GM13976 (cell line): ENCODE measurements at places on chromosomes 4 and X.

DNA sequence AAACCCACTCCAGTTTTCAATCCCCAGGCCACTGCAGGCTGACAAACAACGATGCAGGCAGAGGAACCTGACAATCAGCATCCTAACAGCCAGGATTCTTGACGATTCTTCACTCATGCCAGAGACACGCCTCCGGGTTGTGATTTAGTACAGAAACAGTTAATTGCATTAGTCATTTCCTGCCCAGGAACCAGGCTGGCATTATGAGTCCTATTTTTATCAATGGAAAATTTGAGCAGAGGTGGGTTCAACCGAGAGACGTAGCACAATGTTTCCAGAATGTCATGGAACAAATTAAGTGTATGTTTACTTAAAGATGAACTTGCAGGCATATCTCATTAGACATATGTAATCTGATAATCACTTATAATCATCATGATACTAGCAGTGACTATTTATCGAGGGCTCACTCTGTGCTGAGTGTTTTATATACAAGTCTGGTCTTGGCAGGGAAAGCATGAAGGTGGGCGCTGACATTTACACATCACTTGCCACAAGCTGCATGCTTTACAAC lies 159.7 kb downstream of the NSUN7 start:
- no peak for DNase-seq

- peak; percentile 52 for DNase-seq
Observed at GRCh38 chr4:185219551-185220344, 10.3 kb downstream of the SNX25 start.

- DNase-seq: no peak
Observed at GRCh38 chr4:39786838-39787237, 88.9 kb downstream of the UBE2K start.

DNA sequence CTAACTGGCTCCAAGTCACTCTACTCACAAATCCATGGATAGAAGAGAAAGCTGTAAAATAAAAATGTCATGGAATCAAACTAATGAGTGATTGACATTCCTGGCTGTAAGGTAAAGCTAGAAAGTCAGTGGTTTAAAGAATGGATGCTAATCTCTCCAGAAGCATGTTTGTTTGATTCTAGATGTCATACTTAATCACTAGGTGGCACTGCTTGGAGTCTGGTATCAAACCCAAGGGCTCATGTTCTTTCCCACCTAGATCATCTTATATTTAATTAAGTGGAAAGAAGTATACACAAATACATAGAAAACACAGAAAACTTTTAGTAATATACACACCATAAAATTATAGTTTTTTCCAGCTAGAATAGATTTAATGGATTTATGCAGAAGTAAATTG lies 2666.6 kb downstream of the PCDH7 start:
- no peak for DNase-seq

GRCh38 chr4:79688691-79689090 lies 280.7 kb upstream of the GK2 start:
- no peak for DNase-seq

- DNase-seq: no peak
Observed at GRCh38 chrX:68724531-68725020, 77.1 kb downstream of the STARD8 start.

DNA sequence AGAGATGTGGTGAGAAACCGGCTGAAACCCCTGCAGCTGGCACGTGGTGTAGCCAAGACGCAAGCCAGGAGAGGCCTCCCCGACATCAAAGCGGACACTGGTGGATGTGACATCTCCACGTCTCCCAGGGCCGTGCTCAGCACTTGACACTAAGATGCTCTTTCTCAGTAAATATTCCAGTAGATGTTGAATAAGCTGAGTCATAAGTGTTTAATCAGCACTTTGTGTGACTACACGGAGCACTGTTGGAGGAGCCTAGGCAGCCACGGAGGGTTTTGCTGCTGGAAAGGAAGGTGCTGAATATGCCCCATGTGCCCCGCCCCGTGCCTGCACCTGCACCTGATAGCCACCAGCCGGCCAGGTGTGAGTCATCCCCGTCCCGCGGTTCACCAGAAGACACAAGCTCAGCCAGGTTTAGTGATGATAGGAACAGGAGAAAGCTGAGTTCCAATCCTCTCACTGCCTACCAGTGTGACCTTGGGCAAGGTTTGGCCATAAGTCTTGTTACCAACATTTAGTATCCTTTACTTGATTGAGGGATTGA lies 29.0 kb upstream of the C4orf50 start:
- no peak for DNase-seq

DNA sequence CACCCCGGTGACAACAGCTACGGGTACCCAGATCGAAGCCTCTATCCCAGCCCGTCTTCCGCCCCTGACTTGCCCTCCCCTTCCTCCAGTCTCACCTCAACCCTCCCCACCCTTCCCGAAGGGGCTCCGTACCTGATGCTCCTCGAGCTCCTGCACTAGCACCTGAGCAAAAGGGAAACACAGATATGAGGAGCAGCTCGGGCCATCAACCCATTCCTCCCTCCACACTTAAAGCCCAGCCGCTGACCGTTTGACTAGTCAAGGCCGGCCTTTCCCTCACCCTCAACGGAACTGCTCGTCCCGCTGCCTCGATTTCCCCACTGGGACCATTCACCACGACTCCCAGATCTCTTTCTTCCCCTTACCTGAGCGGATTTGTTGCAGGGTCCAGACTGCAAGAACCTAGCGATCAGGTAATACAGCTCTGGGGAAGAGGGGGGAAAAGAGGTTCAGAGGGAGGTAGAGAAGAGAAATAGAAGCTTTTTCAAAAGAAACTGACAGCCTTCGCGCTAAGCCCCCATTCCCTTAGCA lies 731 bp downstream of the BRWD3 start:
- DNase-seq: peak; percentile 11

DNA sequence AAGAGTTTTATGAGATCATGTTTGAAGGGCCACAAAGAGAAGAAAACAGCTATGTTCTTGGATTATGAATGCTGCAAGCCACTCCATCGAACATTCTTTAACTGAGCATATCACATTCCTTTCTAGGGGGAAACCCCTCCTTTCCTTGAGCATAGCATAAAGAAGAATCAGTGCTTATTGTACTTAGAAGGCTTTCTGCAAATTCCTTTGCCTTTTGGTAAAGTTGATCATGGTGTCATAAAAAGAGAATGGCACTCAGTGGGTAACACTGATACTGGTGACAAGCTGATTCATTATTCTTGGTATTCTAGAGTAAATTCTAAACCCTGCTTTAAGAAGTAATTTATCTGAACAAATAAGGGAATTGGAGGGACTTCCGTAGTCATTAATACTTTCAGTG lies 88.5 kb upstream of the GPR34 start:
- no peak for DNase-seq

DNA sequence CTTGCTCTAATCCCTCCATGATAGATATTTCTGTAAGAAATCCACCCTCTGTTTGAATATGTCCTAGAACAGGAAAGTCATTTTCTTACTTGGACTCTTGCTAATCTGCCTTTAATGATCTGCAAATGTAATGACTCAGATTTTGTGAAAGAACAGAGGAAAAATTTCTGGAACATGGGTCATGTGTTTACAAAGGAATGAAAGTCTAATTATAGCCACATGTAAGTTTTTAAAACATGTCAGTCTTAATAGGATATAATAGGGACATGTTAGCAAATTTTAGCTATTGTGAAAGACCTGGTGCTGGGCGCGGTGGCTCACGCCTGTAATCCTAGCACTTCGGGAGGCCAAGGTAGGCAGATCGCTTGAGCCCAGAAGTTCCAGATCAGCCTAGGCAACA lies 47.6 kb downstream of the GRK4 start:
- DNase-seq: no peak

DNA sequence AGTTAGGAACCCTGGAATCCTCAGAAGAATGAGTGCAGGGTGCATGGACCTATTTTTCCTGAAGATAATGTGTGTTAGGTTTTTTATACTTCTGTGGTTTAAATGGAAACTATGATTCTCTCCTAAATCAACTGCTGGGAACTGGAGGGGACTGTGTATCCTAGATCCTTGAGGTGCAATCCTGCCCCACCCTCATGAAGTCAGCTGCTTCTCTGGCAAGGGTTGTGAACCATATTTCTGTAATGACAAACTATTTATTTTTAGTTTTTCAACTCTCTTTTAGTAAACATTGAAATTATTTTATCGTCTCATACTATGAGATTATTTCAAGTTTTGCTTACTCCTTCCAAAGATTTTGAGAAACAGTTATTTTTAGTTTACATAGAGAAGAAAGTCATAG lies 25.8 kb upstream of the VEGFC start:
- no peak for DNase-seq

DNA sequence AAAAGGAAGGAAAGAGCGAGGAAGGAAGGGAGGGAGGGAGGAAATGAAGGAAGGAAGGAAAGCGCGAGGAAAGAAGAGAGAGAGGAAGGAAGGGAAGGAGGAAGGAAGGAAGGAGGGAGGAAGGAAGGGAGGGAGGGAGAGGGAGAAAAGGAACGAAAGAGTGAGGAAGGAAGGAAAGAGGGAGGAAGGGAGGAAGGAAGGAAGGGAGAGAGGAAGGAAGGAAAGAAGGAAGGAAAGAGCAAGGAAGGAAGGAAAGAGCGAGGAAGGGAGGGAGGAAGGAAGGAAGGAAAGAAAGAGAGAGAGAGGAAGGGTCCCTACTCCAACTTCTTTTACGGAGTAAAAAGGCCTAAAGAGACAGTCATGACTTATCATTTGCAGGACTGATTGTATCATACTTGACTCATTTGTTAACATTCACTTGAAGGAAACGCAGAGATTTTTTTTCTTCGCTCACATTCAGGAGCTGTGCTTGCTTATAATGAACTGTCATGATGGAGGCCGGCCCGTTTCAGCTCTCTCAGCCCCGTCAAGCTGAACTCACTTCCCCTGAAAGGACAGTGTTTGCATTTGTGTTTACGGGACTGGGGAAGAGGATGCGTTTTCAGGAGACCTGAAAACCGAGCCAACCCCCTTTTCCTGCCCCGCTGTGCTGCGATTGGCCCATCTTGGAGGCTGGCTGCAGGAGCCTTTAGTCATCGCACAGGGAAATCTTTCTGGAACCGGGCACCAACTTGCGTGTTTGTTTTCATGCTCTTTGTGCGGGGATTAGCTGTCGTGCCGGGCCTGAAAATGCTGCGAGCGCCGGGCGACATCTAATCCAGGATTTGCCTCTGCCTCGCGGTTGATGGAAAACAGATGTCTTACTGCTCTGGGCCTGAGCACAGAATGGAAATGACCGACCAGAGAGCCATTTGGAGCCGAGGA lies 17.8 kb downstream of the TRIM2 start:
- DNase-seq: peak; percentile 33

DNA sequence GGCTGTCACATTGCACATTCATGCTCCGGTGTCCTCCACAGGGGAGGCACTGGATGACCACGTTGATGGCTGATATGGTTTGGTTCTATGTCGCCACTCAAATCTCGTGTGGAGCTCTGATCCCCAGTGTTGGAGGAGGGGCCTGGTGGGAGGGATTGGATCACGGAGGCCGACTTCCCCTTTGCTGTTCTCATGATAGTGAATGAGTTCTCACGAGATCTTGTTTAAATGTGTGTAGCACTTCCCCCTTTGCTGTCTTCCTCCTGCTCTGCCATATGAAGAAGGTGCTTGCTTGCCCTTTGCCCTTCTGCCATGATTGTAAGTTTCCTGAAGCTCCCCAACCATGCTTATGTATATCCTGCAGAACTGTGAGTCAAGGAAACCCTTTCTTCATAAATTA lies 22.3 kb upstream of the NAT8L start:
- DNase-seq: no peak

GRCh38 chr4:7740866-7741525 lies 198.7 kb downstream of the AFAP1 start:
- no peak for DNase-seq

DNA sequence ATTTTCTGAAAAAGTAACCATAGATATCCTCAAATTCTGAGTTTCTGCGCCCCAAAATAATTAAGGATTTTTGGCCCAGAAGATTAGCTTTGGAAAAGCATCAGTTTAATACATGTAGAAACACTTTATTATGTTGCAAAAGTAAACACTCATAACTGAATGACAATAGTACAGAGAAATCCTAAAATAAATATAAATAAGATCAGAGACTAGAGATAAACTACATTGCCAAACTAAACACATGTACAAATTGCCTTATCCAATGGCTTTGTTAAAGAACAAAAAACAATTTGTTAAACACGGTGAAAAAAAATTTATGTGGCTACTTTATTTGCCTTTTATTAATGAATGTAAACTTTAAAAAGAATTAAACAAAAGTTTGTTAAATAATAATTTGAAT lies 17.5 kb downstream of the SPOCK3 start:
- no peak for DNase-seq

- DNase-seq: no peak
Observed at GRCh38 chr4:26812049-26812714, 48.5 kb upstream of the STIM2 start.

DNA sequence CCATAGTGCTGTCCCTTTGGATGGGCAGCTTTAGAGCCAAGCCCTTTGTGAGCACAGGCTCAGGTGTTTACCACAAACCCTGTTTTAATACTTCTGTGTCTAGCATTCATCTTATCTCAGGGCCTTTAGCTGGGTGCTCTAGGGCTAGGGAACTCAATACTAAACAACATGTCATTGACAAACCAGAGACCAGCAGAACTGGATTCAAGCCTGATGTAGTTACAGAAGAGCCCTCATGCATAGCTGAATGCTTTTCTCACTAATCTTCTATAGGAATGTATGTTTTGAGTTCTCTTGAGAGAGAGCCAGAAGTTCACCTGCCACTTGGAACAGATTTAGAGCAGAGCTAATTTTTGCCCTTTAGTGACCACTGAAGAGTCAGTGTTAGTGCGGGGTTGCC lies 142.6 kb downstream of the DCK start:
- DNase-seq: no peak

DNA sequence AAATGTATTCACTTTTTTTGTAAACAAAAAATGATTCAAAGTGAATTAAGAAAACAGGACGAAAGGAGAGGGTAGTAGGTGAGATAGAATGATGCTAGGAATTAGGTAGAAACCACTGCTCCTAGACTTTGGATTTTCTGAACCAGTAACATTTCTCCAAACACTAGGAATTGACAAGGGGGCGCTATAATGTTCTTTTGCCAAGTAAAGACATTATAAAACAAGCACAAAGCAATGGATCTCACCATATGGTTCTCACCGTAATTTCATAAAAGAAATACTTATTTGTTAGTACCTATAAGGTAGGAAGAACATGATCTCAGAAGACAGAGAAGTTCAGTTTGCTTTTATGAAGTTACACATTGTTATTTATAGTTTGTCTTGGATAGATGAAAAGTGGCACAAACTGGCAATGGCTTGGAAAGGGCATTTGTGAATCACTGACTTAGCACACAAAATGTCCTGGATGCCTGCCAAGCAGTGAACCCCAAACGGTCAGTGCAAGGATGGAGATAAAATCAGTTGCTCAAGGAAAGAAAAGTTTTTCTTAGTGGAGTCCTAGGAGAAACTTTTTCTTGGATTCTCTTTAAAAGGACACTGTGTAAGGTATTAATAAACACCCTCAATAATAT lies 8.1 kb upstream of the TBC1D1 start:
- no peak for DNase-seq

GRCh38 chr4:60745800-60746571 lies 454.1 kb upstream of the ADGRL3 start:
- DNase-seq: no peak
